Stimulated activated CD8-positive, alpha-beta memory T cell treated with anti-CD3 and anti-CD28 coated beads, Interleukin-4, amount 100 ng/mL, for 48 hours (primary cell): ENCODE measurements at places on chromosomes 7 and 10.

- DNase-seq = peak; percentile 44
Measured at GRCh38 chr7:132882714-132883428, 199.0 kb downstream of the CHCHD3 start.

DNA sequence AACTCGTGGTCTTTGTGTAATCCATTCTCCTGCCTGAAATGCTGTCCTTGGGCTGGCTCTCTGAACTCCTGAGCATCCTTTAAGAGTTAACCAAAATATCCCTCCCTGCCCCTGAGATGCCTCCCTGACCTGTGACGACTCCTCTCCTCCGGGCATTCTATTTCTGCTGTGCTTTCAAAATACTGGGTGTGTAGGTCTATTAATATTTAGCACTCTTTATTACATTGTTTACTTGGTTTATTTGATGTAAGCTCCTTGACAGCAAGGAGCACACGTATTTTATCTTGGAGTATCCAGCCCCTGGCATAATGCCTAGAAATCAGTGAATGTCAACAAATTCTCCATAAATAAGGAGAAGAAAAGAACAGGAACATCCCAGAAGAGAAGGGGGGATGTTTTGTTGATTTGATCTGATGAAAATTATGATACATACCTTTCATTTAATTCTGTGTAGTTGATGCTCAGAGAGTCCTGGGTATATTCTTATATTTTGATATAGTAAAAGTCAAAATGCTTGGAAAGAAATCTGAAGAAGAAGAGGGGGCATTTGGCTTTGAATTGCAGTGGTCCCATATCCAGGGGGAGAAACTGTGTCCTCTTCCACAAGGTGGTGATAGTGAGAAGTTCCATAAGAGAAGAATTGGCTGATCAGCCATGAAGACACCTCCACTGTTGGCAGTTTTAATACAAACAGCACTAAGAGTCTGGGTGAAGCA, 107.7 kb upstream of the MPP7 start:
- no peak for DNase-seq

- DNase-seq = no peak
Measured at GRCh38 chr7:70694971-70695794, 436.8 kb upstream of the GALNT17 start.

DNA sequence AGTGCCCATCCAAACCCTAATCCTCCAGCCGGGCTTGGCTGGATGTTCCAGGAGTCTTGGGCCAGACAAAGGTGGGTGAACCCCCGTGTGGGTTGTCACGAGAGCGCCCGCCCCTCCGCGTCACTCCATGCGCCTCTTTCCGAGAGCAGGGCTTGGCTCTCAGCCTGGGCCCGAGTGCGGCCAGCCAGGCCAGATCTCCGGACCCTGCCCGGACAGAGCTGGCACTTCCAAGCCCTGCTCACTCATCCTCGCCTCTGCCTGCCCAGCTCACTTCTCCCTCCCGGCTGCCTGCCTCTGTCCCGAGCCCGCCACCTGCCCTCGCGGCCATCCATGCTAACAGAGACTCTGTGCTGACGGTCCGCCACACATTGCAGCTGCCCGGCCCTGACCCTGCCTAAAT, 34.6 kb downstream of the AGAP3 start:
- DNase-seq = no peak

DNA sequence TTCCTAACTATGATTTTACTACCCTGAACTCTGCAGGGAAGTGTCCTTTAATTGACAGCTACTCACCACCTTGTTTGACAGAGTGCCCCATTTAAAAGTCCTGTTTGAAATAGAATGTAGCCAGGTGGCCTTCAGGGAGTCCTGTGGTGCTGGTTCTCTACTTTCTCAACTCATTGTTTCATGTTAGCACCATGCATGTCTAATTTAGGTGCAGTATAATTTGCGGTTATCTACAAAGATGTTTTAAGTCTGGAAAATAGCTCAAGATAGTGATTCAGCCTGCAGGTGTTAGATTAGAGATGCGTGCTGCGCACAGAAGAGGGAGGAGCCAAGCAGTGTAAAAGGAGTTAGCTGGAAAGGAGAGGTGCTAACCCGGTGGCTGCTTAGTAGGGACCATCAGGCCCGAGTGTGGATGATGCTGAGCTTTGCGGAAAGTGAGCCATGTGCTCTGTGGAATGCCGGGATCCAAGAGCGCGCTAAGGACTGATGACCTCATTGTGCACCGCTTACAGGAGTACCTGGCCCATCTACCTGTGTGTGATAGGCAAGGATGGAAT, 1.2 kb downstream of the CCM2 start:
- peak; percentile 69 for DNase-seq

- peak; percentile 68 for DNase-seq
Measured at GRCh38 chr10:26437637-26438461, at the start of gene APBB1IP. Gene APBB1IP, plus strand, starts transcription at chr10:26438341. Its CDS starts 53,986 bp downstream, at chr10:26492327.

GRCh38 chr10:17504547-17505245, 50.3 kb upstream of the ST8SIA6 start:
- no peak for DNase-seq

DNA sequence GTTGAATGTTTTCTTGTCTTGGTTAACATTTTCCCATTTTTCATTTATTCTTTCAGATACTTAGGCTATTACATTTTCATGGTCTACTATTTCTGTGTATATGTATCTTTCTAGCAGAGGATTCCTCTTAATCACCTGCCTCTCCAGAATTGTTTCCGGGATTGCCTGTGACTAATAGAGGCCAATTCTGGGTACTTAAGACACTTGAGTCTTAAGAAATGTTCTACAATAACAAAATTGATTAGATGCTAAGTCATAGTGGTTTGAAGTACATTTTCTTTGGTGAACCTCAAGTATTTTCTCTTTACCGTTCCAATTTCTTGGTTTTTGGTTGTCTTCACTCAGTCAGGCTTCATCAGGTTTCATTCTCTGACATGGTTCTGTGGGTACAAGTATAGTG, 26.4 kb downstream of the BBS9 start:
- no peak for DNase-seq

GRCh38 chr10:132796846-132797245, 10.9 kb upstream of the NKX6-2 start:
- no peak for DNase-seq

GRCh38 chr10:104777086-104777799, 136.2 kb downstream of the SORCS3 start:
- DNase-seq = no peak

DNA sequence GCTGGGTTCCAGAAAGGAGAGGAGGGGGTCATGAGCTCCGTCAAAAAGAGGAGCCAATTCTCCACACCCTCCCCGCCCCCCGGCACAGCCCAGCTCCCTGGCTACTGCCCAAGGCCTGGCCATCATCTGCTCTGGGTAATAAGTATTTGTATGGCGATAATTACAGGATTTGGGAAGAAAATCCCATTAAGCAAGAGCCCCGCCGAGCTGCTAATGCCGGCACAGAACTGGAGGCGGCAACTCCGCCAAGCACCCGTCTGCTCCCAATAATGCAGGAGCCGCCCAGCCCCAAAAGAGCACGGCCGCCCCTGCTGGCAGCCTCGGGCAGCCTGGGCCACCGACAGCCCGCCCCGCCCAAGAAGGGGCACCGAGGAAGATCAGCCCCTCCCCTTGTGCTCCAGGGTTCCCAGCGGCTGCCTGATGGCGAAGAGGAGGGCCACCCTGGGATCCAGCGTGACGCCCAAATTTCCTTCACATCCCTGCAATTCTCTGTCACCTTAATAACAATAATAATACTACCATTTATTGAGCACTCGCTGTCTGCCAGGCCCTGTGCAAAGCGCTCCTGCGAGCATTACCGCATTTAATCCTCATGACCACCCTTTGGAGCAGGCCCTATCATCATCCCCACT, 5.9 kb downstream of the SLIT1 start:
- DNase-seq = no peak
